ENCODE measurements at places on chromosomes 7 and 10.

GRCh38 chr7:1219498-1219897 lies 13.2 kb upstream of the UNCX start:
- no peak for DNase-seq

GRCh38 chr10:100986623-100986951 lies 710 bp downstream of the MRPL43 start:
- no peak for DNase-seq

GRCh38 chr10:70435241-70436085 lies 6.0 kb downstream of the NODAL start:
- no peak for DNase-seq

GRCh38 chr10:48517911-48518811 lies 86.7 kb downstream of the ARHGAP22 start:
- DNase-seq = no peak

- no peak for DNase-seq
Measured at GRCh38 chr7:5500777-5501350, 77.2 kb upstream of the TNRC18 start.

DNA sequence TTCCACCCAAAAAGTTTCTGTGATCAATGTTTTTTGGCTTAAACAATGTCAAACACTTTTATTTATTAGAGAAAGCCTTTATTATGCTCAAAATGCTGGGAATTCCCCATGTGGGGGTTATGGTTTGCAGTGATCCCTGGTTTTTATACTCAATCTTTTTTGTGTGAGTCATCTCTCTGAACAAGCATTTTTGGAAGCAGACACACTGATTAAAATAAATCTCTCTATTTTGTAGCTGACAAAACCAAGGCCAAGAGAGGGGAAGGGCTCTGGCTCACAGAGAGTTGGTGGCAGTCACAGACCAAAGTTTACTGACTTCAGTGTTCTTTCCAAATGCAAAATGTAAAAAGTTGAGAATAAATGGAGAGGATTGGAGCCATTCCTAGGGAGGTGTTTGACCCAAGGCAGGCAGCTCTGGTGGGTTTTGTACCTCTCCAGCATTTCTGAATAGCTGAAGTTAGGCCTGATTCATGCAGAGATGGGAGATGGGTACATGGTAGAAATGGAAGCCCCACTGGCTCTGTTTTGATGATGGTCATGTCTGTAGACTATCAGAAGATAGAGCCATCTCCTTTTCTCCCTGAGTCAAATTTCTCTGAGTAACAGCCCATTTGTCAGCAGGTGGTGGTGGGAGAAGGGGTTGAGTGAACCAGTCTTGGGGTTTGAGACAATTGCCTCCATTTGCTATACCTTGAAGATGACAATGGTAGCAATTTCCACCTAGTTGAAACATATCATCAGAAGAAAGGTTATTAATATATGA lies 45.4 kb upstream of the NAMPT start:
- DNase-seq = no peak

- no peak for DNase-seq
Measured at GRCh38 chr10:3264161-3264761, 91.7 kb upstream of the PITRM1 start.
